Cortex of kidney (tissue), 1 donor: ENCODE measurements at places on chromosomes 1 and 21.

GRCh38 chr1:225413708-225414375, 14.0 kb downstream of the LBR start:
- no peak for DNase-seq

DNA sequence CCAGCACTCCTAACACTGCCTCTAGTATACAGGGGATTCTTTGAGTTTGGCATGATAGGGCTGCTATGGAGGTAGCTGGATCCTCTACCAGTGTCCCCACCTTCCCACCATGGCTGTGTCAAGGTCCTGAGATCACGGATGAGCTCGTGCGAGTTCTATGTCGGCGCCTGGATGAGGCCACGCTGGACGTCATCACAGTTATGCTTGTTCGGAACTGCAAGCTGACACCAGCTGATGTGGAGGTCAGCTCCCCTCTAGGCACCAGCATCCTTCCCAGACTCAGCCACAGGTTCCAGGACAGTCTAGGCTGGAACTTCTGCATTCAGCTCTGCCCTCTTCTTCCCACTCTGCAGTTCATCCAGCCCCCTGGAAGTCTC, 15.2 kb downstream of the HYI start:
- no peak for DNase-seq

- no peak for DNase-seq
These were observed 47.6 kb downstream of the TAS1R2 start for GRCh38 chr1:18811733-18812452.

GRCh38 chr1:53811414-53811851, 26.7 kb downstream of the NDC1 start:
- no peak for DNase-seq

DNA sequence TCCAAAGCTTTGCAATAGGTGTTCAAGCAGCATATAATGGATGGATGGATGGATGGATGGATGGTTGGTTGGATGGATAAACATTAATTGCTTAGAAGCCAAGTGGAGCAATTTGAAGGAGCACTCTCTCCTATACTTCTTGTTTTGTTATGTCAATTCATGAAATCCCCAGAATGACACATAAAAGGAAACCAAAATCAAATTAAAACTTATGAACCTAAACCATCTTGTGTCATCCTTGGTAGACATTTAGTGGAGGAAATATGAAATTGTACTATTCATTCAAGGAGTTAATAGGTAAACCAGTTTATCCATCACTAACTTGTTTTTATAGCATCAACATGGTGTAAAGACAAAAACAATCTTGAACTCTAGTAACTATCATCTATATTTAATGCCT, 122.5 kb downstream of the NR5A2 start:
- no peak for DNase-seq

GRCh38 chr1:162191396-162192305, 122.2 kb downstream of the NOS1AP start:
- DNase-seq: no peak

DNA sequence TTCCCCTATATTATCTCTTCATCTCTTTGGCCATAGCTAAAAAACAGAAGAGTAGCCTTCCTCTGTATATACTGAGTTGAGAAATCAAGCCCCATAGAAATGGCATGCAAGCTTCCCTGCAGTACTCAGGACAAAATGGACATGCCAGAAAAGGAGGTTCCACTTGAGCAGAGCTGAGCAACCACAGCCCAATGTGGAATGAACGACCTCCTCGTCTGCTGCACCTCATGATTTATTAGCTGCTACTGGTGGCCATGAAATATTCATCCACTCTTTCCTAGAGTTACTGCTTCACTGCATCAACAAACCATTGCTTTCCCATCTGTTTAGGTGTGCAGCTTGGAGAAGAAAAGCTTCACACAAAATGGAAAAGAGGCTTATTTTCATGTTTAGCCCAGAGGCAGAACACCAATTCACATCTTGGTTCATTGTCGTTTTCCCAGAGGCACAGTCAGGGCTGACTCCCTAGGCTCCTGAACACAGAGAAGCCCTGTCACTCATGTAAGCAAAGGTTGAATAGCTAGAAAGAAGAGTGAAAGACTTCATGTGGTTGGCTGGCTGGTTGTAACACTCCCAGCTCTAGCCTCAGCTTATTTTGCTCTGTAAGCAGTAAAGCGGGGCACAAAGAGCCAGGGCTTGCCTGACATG, 148.0 kb downstream of the TSEN15 start:
- no peak for DNase-seq

DNA sequence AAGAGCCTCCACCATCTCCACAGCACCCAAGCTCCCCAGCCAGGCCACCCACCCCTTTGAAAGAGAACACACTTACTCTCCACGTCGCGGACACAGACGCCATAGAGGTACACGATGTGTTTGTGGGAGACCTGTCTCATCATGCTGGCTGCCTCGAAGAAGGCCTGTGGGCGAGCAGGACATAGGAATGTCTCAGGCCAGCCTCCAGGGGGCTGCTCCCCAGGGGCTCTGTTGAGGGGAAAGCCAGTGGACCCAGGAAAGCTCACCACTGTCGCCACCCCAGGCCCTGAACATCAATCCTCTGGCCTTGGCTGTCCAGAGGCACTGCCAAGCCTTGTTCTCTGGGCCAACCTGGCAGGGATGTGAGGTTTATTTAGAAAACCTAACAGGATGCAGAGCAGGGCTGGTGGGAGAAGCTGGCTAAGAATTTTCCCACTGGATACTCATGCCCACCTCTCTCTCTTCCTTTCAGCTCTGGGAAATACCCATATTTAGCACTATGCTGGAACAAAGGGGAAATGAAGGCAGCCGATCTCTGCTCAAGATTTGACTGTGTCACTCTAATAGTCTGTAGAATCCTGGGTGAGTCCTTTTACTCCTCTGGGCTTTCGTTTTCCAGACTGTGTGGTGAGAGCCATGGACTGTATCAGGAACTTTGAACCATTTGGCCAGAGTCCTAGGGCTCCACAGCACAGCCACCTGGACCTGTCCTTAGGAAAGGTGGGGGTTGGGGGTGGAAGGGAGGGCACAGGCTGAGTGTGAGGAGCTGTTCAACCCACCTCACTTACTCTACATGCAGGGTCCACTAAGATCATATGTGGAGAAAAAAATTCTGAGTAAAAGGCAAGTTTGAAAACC, 101.9 kb downstream of the RAVER2 start:
- no peak for DNase-seq

DNA sequence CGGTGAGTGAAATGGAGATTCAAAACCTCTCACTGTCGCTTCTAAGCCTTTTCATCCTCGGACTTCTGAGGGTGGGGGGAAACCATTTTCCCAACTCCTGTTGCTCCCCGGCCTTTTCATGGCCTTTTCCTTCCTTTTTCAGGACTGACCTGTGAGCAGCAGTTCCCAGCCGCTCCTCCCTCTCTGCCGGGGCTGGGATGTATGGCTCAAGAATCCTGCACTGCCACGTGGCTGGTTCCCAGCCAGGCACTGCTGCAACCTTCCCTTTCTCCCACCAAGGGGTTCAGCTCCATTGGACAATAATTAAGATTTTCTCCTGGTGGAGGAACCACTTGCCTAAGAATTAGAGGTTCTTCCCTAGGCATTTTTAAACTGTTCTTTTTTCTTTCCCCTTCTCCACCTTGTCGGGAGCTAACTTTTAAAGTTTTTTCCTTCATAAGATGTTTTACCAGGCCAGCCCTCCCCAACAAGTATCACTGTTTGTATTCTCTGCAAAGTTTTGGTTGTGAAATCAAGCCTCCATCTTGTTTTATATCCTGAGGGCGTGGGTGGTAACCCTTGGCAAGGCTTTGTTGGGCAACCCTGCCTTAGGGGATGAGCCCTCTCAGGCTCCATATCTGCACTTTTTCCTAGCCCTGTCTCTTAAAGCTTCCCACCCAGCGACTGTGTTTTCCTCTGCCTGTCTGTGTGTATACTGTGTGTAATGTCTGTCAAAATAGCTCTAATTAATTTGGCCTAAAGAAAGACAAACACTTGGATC, 1166.6 kb upstream of the ADGRL2 start:
- no peak for DNase-seq

GRCh38 chr1:24899581-24900485, 30.2 kb downstream of the RUNX3 start:
- DNase-seq: no peak

DNA sequence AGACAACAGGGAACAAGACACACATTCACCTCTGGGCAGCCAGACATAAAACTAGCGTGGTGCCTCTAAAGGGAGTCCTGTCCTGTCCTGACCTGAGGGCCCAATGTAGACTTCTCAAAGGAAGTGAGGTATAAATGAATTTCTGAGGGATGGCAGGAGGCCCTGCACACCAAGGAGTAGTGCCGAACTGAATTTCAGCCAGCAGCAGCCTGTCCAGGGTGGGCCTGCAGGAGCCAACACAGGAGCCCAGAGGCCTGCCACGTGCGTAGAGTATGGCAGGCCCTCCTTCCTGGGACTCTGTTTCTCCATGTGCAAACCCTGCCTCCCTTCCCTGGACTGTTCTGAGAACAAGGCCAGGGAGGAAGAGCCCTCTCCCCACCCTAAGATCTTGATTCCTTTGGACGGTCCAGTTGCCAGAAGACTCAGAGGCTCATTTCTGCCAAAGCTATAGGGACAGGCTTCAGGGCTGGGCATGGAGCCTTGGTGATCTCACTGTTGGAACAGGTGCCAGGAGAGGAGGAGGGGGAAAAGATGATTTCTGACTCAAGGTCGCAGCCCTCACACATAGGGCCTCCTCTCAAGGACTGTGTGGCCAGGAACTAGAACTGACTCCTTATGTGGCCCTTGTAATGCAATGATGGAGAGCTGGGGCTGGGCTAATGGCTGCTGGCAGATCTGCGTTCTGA, 1.8 kb upstream of the FABP3 start:
- DNase-seq: no peak

DNA sequence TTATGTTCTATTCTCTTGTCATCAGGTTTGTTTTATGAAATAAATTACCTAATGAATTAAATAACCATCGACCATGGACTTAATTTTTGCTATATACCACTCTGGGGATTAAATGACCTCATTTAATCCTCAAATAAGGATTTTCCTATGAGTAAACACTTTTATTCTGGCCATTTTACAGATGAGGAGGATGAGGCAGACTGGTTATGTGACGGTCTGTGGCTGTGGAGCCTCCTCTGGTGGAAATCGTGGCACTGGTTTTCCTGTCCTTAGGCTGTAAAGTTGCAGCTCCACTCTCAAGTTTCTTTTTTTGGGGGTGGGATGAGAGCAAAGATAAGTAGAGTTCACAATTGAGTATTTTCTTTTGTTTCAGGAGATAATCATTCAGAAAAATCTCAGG, 105.2 kb downstream of the XCL2 start:
- no peak for DNase-seq

GRCh38 chr1:173549813-173550212, 53.1 kb downstream of the SLC9C2 start:
- DNase-seq: no peak

- DNase-seq: no peak
These were observed 14.9 kb downstream of the LIX1L start for GRCh38 chr1:145942871-145943270.

DNA sequence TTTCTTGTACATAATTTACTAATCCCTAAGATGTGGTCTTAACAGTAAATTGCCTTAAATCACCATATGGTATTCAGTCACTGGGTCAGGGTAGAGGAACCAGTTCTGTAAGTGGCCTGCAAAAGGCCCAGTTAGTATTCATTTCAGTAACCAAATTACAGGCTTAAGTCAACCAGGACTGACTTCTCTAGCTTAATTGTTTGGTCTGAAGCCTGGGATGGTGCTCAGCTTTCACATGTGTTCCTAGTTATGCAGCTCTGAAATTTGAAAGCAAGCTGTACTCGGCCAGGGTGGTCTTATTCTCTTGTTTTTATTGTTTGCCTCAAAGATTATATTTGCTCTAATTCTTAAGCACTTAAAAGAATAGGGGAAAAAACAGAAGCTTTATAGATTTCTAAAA, 144.6 kb downstream of the MAGI3 start:
- no peak for DNase-seq

DNA sequence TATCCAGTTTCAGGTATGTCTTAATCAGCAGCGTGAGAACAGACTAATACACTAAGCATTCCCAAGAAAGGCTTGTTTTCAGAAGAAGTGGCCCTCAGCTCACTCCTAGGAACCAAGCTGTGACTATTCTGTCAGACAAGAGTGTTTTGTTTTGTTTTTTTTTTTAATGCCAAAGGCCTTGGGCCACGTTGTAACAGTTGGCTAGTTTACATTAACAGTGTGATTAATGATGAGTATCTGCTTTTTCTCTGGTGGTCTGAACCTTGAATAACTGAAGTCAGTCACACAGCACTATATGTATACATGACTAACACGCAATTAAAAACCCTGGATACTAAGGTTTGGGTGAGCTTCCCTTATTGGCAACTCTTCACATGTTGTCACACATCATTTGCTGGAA, 21.9 kb downstream of the DPYD start:
- no peak for DNase-seq

GRCh38 chr1:43836267-43836951, 97.2 kb upstream of the ARTN start:
- DNase-seq: no peak
